ENCODE measurements at places on chromosomes 6 and 20.

DNA sequence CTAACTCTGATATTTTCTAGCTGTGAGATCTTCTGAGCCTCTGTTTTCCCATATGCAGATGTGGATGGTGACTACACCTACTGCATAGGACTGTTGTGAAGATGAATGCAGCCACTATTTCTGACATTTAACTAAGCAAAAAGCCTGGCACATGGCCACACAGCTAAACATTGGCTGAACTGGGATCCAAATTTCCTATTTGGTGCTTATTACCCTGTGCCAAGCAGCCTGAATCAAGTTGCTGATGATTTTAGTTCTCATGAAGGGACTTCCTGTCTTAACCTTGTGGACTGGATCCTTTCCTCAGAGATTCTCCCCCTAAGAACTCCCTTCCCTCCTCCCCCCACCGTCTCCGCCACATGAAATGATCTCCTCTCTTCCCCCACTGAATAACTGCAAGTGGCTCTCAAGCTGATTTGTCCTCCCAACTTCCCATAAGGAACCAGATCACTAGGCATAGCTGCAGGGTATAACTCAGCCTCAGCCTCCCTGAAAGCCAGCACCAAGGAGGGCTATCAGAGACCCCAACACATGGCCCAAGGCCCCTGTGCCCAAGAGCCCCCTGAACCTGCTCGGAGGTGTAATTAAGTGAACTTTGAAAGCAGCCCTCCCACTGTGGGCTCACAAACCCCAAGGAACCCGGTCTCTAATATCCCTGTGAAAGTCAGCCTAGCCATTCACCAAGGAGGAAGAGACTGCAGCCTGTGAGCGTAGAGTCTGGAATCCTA, 55.7 kb downstream of the MAFB start:
- DNase-seq, result no peak

- DNase-seq, result no peak
Observed at GRCh38 chr6:132813173-132813856, 1.1 kb upstream of the RPS12 start.

DNA sequence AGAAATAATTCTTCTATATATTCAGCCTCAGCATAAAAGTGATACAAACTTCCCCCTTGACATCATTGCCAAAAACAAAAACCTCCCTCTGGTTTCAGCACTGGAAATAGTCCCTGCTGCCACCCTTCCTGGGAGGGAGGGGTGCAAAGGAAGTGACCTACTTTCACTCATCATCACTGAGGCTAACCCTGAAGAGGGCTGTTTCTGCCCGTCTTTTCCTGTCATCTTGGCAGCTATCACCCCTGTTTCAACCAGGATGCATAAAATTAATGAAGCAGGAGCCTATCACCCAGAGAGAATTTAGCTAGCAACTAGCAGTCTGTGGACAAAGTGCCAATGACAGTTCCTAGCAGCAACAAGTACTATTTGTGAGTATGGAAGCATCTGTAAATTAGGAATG, 397.8 kb downstream of the LAMA2 start:
- peak; percentile 1 for DNase-seq

GRCh38 chr6:150685860-150686259, 86.2 kb downstream of the PLEKHG1 start:
- DNase-seq, result peak; percentile 36

- DNase-seq, result no peak
Observed at GRCh38 chr6:81997090-81997926, 244.8 kb upstream of the TENT5A start.

GRCh38 chr6:168126566-168127383, 47.8 kb upstream of the FRMD1 start:
- DNase-seq, result no peak

DNA sequence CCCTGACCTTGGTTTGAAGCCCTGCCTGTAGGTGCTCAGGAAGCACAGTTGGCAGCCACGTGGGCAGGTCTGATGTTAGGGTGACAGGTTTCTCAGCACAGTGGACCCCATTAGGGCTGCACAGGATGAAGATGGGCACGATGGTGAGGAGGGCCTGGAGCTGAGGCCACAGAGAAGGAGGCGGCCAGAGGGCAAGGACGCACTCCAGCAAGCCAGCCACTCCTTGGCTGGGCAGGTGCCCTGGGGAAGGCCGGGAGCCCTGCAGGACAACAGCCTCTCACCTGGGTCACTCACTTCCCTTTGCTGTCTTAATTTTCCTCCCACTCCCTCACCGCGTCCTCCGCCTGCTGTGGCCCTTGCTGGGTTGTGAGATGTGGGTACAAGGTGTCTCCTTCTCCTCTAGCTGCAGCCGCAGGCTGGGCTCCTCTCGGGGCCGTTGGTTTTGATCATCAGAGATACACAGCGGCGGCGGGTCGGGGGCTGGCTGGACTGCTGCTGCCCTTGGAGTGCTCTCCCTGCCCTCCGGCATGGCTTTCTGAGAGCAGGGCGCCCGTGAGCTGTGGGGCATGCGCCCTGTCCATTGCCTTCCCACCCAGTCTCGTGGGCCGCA, 5.7 kb downstream of the OSBPL2 start:
- DNase-seq, result no peak

DNA sequence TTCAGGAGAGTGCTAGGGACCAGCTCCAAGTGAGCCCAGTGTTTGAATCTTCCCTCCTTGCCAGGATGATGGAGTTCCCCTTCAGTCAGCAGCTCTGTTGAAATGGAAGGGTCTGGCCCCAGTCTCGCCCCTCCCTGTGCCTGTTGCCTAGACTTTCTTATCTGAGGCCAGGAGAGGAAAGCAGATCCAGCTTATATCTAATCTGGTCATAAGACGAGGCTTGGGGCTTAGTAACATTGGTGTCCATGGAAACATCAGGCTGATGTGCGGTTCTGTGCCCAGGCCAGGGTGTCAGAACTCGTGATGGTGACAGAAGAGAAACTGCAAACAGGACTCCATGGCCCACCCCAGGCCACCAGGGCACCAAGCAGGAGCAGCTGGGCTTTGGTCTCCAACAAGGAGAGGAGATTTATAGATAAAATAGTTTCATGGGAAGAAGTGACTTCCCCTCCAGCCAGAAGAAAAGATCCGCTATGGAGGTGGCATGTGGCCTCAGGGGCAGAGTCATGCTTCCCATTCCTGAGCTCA, 9.8 kb downstream of the MAS1L start:
- no peak for DNase-seq

DNA sequence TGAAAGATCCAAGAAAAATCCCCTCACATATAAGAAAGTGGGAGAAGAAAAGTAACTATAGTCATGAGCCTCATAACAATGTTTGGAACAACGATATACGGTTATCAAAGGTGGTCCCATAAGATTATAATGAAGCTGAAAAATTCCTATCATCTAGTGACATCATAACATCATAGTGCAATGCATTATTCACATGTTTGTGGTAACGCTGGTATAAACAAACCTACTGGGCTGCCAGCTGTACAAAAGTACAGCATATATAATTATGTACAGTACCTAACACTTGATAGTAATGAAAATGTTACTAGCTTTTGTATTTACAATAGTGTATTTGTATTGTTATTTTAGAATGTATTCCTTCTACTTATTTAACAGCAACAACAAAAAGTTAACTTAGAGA, 240.7 kb downstream of the RNGTT start:
- DNase-seq, result no peak

GRCh38 chr20:11267131-11267761, 593.4 kb upstream of the JAG1 start:
- no peak for DNase-seq

DNA sequence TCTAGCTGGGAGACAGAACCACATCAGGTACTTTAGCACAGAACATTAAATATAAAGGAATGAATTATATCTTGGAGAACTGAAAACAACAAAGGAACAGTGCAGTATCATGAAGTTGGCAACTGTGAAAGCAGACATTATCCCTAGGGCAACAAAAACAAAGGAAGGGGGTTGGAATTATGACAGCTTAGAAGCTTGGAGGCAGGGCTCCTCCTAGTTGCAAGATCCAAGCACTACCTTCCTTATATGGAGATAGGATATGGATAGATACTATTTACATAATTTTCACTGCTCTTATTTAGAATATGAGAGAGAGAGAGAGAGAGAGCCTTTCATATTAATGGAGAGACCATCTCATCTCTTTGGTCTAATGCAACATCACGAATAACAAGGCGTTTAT, 27.0 kb downstream of the TMEM14A start:
- DNase-seq, result no peak

DNA sequence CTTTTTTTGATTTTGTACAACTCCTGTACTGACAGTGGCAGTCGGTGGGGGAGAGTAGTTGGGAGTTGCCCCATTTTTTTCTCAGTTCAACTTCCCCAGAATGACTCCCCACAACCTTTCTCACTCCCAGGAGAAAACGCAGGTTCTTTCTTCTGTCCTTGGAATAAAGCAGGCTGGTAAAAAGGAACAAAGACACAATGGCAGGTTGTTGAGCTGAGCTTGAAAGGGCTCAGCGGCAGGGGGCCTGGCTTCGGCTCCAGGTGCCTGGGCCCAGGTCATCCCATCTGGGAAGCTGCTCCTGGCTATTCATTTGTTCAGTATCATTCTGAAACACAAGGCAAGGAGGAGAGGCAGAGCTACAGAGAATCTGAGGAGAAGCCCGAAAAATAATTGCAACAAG, 46.2 kb downstream of the PROKR2 start:
- DNase-seq, result no peak

- DNase-seq, result no peak
Observed at GRCh38 chr6:32840604-32841246, 2.2 kb upstream of the TAP2 start.

DNA sequence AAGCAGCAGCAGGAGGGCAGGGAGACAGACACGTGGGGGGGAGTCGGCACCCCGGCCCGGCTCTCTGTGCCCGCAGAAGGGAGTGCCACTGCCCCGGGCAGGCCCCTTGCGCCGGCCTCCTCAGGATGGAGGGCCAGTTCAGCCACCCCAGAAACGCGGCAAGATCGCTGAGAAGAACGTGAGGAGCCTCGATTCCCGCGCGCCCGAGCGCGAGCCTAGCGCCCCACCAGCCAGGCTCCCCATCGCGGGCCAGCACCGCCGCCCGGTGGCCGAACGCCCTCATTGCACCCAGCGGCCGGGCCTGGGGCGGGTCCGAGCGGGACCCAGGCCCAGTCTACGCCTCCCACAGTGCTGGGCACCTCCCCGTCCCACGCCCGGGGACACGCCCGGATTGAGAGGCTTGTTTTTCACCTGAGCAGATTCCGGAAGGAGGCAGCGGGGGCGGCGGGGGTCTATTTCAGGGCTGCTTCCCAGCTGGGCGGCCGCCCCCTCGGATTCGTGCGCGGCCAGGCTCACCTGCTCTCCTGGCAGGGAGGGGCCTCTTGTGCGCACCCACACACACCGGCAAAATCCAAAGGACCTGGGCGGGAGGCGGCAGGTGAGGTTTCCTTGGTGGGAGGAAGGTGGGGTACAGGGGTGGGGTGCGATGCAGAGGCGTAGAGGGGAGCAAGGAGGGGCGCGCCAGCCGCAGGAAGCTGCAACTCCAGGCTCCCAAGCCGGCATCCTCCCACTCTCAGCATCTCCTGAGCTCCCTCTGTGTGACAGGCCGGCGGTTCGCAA, 9.0 kb upstream of the GRM4 start:
- peak; percentile 67 for DNase-seq

DNA sequence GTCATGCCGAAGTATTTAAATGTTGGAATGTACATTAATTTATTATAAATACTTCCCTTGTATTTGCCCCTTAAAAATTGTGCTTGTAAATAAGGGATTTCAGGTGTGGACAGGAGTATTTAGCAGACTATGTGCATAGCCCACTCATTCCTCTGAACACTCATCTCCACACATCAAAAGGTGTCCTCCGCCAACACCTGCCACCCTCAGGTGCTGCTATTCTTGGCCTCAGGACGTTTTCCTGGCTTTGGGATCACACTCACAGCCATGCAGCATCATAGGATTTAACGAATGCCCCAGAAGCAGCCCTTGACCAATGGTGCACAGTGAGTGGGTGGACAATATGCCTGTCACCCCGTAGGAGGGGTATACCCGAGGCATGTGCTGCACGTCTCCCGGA, 230.9 kb downstream of the ZNF217 start:
- no peak for DNase-seq

DNA sequence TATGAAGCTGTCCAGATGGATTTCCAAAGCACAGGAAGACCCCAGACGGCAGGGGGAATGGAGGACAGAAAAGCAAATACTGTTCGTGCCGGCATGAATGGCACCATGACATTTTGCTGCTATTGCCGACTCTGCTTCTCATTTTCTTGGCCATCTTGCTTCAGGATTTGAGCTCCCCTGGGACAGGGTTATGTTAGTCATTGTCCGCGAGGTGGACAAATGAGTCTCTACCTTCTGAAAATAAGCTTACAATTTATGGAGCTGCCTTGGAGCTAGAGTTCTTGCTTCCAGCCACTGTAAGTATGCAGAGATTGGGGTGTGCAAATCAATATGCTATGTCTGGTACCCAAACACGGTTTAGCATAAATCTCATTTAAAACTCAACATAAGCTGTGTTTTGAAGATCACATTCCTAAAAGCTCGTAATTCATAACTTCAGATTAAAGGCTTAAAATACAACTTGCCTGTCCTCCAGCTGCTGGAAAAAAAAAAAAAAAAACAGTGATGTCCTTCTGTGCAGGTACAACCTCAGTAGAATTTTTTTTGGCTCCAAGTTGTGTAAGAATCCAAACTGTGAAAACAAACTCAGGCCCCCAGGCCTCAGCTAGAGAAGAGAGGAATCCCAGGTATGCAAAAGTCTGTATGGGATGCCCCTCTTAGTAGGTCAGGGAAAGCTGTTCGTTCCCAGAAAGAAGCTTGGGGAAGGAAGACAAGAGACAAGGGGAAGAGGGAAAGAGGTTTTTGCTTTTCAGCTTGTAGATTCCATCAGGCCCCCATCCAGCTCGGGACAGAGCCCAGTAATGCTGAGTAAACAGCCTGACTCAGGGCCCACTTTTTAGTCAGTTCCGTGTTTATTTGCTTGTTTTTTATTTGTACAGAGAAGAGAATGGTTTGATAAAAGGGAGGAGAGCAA, 184.2 kb upstream of the FOXA2 start:
- DNase-seq, result no peak

- no peak for DNase-seq
Observed at GRCh38 chr6:20058912-20059311, 153.4 kb downstream of the MBOAT1 start.

DNA sequence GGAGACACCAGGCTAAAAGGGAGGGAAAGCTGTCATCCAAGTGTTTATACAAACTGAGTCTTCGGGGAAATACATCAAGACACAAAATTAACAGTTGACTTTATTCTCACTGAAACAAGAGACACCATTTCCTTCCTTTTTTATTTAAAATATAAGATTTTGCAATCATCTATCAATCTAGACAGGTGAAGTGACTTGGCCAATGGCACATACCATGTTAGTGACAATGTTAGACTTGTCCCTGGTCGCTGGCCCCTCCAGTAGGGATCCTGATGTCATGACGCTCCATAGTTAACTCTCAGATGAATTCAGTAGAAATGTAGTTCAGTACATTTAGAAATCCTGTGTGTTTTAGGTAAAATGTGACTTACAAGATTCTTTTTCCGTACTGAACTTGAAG, 2.9 kb downstream of the SASH1 start:
- no peak for DNase-seq
